Mammary microvascular endothelial cell (primary cell): ENCODE measurements at places on chromosomes 5 and 9. TPM values are rescaled to one million over a fixed set of nuclear protein-coding genes. Genes with fewer than 3 reads are reported as not detected.

The OSMR gene
- 7.3 and 8.2 TPM in 2 replicates for total RNA-seq

The FOXD4L5 gene
- not detected in 2 replicates for total RNA-seq

The SLC27A6 gene
- total RNA-seq, result not detected in 2 replicates

The SYK gene
- total RNA-seq, result not detected in 2 replicates

The LRRC70 gene
- 18.3 and 19.9 TPM in 2 replicates for total RNA-seq

The KCNMB1 gene
- 0.30 TPM in 1 of 2 replicates, not detected in the other for total RNA-seq

The CDX1 gene
- total RNA-seq, result not detected in 2 replicates

The PLAC8L1 gene
- not detected in 2 replicates for total RNA-seq

The MAMDC2 gene
- 4.0 and 4.9 TPM in 2 replicates for total RNA-seq

The C9orf50 gene
- 0.47 TPM in 1 of 2 replicates, not detected in the other for total RNA-seq

The SLC4A9 gene
- not detected in 2 replicates for total RNA-seq

The PCDHGC3 gene
- 18.0 and 18.2 TPM in 2 replicates for total RNA-seq

The ARL14EPL gene
- 0.07 and 0.15 TPM in 2 replicates for total RNA-seq
